Stimulated activated CD8-positive, alpha-beta memory T cell treated with anti-CD3 and anti-CD28 coated beads, Interleukin-7, amount 100 ng/mL, for 24 hours (primary cell): ENCODE measurements at places on chromosomes 3 and 15.

DNA sequence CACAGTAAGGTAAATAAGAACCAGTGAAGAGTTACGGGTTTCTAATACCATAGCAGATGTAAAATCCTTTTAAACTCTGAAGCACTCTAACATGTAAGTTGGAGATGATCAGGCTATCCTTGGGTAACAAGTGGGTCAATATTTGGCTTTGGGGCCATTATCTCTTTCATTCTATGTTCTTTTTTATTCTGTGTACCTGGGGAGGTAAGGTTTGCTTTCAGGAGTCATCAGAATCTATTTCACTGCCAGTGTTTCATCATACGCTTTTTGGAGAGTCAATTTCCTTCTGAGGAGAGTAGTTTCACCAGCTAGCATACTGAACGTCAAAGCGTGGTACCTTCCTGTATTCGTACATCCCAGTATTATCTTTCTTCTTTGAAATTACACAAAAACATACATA lies 166.5 kb downstream of the GMNC start:
- DNase-seq = no peak

GRCh38 chr3:160402221-160403027 lies 3.0 kb downstream of the SMC4 start:
- no peak for DNase-seq

- DNase-seq = no peak
Observed at GRCh38 chr3:105931500-105931899, 62.7 kb upstream of the CBLB start.

DNA sequence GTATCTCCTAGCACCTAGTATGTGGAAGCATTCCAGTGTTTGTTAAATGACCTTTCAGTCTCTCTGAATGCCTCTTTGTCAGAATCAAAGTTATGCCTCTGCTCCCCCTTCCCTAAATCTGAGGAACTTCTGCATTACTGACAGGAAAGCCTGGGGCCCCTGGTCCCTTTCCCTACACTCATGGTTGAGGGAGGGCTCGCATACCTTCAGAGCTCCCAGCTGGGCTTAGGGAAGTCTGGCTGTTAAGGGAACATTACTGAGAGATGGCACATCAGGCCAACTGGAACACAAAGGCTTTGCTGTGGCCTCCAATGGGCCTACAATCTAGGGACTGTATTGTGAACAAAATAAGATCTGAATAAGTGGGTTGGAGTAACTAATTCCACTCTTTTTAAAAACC lies 10.3 kb downstream of the PKM start:
- DNase-seq = no peak

DNA sequence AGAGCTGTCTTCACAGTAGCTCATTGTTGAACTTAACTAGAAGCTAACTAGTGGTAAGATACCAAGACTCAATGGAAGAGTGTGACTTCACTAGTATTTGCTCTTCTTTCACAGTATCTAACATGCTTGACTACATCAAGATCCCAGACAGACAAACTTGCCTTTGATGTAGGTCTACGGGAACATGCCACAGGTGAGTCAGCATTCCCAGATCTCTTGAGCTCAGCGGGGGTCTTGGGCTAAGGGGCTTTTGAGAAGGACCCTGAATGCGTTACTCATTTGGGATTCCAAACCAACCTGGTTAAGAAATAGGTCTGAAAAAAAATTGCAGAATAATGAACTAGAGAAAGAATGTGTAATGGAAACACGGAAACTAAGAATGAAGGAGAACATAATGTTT lies 222.4 kb downstream of the RYR3 start:
- DNase-seq = no peak

DNA sequence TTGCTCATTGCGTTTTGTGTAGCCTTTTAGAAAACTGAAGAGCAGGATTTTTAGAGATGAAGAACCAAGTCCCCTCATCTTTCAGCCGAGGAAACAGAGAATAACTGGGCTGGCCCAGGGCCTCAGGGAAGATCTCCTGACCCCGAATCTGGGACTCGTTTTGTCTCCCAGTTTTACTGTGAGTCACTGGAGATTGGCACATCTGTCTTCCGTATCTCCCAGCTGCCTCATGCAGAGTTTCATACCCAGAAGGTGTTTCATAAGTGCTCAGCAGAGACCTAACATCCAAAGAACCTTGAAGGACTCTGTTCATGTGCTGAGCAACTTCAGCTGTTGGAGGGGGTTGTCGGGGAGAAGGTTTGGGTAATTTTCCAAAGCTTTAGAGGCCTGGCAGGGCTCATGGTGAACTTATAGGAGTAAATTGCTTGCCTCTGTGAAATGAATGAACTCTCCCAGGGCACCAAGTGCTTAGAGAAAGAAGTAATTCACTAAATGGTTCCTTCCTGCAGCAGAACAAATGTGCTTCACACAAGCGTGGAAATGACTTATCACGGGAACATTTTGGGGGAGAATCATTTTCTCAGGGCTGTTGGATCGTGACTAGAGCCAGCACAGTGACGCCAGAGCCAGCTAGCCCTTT lies 121.4 kb downstream of the FAM43A start:
- no peak for DNase-seq

DNA sequence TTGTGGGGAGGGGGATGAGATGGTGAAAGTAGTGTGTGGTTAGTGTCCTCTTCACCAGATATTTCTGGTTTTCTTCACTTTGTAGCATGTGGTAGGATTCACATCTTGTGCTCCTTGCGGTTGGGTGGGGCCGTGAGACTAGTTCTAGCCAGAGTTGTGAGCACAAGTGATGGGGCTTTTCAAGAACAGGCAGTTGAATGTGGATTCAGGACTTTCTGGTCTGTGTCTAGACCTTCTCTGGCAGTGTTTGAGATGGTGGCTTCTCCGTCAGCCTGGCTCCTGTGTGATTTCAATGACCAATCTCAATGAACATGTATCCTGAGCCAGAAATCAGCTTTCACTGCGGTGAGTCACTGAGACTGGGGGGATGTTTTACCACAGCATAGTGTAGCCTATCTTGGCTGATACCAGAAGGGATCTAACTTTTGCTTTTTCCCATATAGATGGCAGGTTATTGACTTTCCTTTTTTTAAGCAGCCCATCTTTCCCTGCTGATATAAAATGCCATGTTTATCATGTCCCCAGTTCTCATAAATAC lies 82.6 kb downstream of the RPLP1 start:
- DNase-seq = no peak

DNA sequence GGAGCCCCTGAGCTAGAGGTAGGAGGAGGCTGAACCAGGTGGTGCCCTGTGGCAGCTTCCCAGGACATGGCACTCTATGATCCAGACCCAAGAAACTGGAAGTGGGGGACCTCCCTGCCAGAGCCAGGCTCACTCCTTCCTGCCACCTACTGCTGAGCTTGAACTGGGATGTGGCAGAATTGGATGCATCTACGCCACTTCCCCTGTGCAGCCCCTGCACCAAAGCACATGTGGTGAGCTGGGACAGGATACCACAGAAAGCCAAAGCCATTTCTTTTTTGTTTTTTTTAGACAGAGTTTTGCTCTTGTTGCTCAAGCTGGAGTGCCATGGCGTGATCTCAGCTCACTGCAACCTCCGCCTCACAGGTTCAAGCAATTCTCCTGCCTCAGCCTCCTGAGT lies 518.0 kb upstream of the PPP2R3A start:
- DNase-seq = no peak

DNA sequence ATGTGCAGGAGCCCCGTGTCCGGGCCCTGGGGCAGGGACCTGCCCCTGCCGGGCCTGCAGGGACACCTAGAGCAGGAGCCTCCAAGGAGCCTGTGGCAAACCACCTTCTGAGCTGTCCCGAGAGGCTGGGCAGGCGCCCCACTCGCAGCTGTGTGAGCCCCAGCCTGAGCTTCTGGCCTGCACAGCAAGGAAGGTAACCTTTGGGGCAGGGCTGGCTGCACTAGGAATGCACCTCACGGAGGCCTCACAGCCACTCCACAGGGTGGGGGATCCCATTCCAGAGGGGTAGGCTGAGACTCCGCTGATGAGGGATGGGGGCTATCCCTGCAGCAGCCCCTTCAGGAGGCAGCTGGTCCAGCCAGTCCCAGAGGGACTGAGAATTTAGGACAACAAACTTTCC lies 68.1 kb downstream of the DNAJB8 start:
- DNase-seq = no peak

DNA sequence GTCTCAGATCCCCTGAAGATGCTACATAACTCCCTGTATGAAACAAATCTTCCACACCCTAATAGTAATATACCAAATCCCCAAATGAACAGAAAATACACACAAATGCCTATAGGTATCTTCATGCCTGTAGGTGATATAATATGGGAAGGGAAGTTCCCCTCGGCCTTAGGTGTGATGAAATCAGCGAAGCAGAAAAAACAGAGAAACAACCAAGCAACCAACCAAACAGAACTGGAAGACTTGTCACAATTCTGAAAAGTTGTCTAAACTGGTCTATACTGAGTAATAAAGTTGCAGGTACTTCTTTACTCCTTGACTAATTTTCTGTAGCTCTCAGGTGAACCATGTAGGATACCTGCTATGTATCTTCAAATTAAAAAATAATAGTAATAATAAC lies 82.2 kb upstream of the SATB1 start:
- no peak for DNase-seq

DNA sequence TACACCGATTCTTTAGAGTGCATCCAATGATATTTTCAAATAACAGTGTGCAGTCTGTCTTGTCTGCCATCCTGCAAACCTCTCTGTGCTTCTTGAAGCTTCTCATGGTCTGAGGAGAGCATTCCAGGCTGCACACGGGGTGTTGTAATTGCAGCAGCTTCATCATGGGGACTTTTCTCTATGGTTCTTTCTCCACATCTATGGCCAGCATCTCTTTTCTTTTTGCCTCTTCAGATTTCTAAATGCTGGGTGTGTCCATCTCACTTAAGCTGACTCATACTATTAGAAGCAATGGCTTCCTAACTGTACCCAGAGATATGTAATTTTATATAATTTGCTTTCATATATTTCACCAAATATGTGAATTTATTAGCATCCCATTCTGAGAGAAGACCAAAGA lies 63.8 kb upstream of the EPHB3 start:
- DNase-seq = no peak

DNA sequence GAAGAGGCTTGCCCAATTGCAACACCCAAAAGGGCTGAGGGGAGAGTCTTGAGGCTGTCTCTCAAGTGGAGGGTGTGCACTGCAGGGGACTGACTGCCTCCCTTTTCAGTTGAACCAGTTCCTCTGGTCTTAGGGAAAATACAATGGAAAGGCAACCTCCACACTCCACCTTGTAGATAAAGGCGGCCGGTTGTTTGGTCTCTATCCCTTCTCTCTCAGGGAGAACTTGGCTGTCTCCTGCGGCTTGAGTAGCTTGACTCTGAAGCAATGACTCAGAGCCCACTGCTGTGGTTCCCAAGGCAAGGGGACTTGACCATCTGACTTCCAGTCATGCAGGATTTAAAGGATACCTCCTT lies 143.2 kb upstream of the UMPS start:
- no peak for DNase-seq

DNA sequence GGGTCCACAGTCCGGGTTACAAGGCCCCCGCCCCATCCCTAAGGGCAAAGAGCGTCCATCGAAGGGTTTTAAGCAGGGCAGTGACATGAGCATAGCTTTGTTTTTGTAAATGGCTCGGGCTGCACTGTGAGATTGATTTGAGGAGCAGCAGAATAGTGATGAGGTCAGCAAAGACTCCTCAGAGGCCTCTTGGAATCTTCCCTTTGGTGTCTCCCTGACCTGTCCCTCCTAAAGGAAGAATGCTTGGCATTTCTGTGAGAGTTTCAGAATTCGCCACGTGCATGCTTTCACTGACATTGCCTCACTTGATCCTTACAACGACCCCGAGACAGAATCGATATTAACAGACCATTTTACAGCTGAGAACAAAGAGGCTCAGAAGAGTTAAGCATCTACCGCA lies 20.3 kb downstream of the LAMP3 start:
- DNase-seq = no peak

DNA sequence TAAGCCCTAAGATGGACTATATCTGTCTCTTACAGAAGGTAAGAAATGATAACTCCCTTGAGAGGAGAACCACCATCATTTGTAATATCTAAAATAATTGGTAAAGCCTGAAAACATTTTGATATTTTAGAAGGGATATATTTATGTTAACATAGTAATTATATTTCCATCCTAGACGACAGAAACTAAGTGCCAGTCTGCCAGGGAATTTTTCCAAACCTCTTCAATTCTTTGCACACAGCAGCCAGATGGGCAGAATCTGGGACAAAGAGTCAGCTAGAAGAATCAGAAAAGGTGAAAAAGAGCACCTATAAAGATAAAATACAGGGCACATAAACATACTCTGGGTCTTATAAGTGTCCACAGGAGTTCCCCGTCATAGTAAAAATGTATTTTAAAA lies 70.0 kb upstream of the CBLB start:
- DNase-seq = no peak

GRCh38 chr15:71596672-71597071 lies 213.7 kb upstream of the NR2E3 start:
- DNase-seq = no peak

DNA sequence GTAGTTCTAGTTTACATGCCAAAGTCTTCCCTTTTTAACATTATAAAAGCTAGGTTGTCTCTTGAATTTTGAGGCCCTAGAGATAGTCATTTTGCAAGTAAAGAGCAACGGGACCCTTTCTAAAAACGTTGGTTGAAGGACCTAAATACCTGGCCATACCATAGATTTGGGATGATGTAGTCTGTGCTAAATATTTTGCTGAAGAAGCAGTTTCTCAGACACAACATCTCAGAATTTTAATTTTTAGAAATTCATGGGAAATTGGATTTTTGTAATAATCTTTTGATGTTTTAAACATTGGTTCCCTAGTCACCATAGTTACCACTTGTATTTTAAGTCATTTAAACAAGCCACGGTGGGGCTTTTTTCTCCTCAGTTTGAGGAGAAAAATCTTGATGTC lies 21.3 kb downstream of the SLC35A5 start:
- no peak for DNase-seq

- no peak for DNase-seq
Observed at GRCh38 chr15:81091889-81092558, 42.0 kb upstream of the CFAP161 start.

- no peak for DNase-seq
Observed at GRCh38 chr3:11062704-11063103, 70.2 kb downstream of the SLC6A1 start.

DNA sequence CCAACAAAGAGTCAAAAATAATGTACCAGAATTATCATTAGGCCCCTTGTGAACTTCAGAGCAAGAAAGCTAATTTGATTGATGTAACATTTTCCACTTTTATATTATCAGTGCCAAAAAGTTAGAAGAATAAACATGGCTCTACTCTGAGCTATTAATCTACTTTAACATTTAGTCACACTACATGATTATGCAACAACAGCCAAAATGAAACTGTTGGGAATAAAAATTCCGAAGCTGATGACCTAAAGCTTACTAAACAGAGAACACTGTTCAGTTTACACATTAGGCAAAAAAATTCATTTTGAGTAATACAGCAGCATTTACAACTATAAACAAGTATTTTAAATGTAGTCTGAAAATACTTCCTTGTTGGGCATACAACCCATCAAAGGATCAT lies 1134.1 kb downstream of the EPHA3 start:
- DNase-seq = no peak
